Neural crest cell (in vitro differentiated cells): ENCODE measurements at places on chromosomes 6 and 20. TPM values are rescaled to one million over a fixed set of nuclear protein-coding genes. Genes with fewer than 3 reads are reported as not detected.

Gene C6orf118
- 7.4 and 8.2 TPM in 2 replicates for total RNA-seq

Gene CDC25B
- total RNA-seq = 46.5 and 47.5 TPM in 2 replicates

- no peak for DNase-seq
- no peak overlapping the region for H3K4me3 ChIP-seq
- H3K27ac ChIP-seq = no peak overlapping the region
- H3K36me3 ChIP-seq = no peaks in the 10 kb centered on the region
- no peaks in the 10 kb centered on the region for H3K27me3 ChIP-seq
- H3K4me1 ChIP-seq = peaks cover 67% of the 10 kb centered on the region
These were observed 12.8 kb downstream of the ADNP start for GRCh38 chr20:50918403-50918802.

- peak overlapping the region; percentile 13 for H3K27ac ChIP-seq
- no peaks in the 10 kb centered on the region for H3K27me3 ChIP-seq
- DNase-seq = no peak
- peaks cover 14% of the 10 kb centered on the region for H3K4me1 ChIP-seq
- no peaks in the 10 kb centered on the region for H3K36me3 ChIP-seq
- no peak overlapping the region for H3K4me3 ChIP-seq
These were observed 11.7 kb downstream of the TFEB start for GRCh38 chr6:41723530-41724227.

- no peaks in the 10 kb centered on the region for H3K36me3 ChIP-seq
- no peak overlapping the region for H3K27ac ChIP-seq
- no peak for DNase-seq
- H3K4me3 ChIP-seq = no peak overlapping the region
- no peaks in the 10 kb centered on the region for H3K27me3 ChIP-seq
These were observed 133.6 kb downstream of the ALDH8A1 start for GRCh38 chr6:134816300-134816699.
